ENCODE measurements at places on chromosomes 4 and X. TPM values are rescaled to one million over a fixed set of nuclear protein-coding genes. Genes with fewer than 3 reads are reported as not detected.
A peak's percentile ranks its signal among the peaks of the same experiment; 100 is the strongest.

COL25A1 gene
- total RNA-seq: 10.5 TPM

ANXA5 gene
- 682 TPM for total RNA-seq

RRH gene
- total RNA-seq: 0.25 TPM

NSG1 gene
- 10.6 TPM for total RNA-seq

MAGIX gene
- 1.2 TPM for total RNA-seq

UGT8 gene
- 7.7 TPM for total RNA-seq

P2RY8 gene
- not detected for total RNA-seq

F11 gene
- total RNA-seq: not detected

DNA sequence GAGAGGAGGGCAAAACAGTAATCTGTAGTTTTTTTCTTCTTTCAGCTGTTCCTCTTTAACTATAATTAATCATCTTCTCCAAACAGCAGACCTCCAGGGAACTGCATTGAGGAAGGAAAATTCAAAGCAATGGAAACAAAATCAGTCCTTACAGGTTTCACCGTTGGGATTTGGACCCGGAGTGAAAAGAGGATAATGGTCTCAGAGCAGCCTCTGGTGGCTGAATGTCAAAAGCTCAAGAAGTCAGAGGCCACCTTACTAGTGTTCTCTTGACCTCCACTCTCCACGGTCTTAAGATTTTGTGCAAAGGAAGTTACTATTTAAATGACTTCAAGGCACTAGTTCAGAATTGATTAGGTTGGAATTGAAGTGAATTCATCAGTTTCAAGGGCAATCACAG lies 16.0 kb upstream of the MID1 start:
- no peaks in the 10 kb centered on the region for H3K27me3 ChIP-seq
- H3K27ac ChIP-seq: peak overlapping the region; percentile 94
- H3K4me3 ChIP-seq: no peak overlapping the region
- no peaks in the 10 kb centered on the region for H3K36me3 ChIP-seq
- no peak for DNase-seq
- peaks cover 16% of the 10 kb centered on the region for H3K4me1 ChIP-seq

DNA sequence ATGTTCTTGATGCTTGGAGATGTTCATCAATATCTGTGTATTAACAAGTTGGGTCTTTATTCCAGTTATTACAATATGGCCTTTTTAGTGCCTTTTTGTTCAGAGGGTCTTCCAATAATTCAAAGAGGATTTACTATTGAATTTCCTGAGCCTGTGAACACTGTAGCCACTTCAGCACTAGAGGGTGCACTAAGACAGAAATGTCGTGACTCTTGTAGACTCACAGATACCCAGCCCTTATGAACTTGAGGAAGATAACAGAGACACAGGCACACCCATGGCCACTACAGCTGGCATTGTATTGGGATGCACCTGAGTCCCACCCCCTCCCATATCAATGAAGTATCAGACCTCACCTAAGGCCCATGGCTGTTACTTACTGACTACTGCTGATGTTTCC lies 54.4 kb upstream of the ACTRT1 start:
- no peak overlapping the region for H3K4me3 ChIP-seq
- H3K36me3 ChIP-seq: no peaks in the 10 kb centered on the region
- no peak for DNase-seq
- no peaks in the 10 kb centered on the region for H3K27me3 ChIP-seq
- no peak overlapping the region for H3K27ac ChIP-seq

DNA sequence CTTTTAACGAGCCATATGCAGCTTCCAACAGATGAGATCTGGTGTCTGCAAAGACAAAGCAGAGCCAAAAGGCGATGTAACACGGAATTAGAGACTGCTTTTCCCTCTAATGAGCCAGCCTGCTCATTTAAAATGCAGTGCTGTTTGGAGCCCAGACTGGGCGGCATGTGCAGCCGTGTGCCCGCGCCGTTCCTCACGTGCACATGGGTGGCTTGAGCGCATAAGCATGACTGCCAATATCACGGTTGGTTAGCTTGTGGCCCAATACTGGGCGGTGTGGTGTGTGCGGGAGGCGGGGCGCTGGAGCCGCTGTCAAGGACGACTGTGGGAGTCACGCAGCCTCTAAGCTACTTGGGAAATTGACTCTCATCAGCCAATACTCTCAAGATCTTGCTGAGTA lies 87.0 kb upstream of the SCOC start:
- no peaks in the 10 kb centered on the region for H3K4me1 ChIP-seq
- peaks cover 14% of the 10 kb centered on the region for H3K27me3 ChIP-seq
- no peak overlapping the region for H3K27ac ChIP-seq
- DNase-seq: no peak

- H3K27ac ChIP-seq: no peak overlapping the region
- no peak for DNase-seq
- H3K4me3 ChIP-seq: no peak overlapping the region
- H3K4me1 ChIP-seq: no peaks in the 10 kb centered on the region
- no peaks in the 10 kb centered on the region for H3K36me3 ChIP-seq
- H3K27me3 ChIP-seq: no peaks in the 10 kb centered on the region
Observed at GRCh38 chrX:70806081-70806480, 102.4 kb downstream of the TEX11 start.

GRCh38 chr4:84436812-84437211 lies 62.3 kb downstream of the NKX6-1 start:
- no peaks in the 10 kb centered on the region for H3K36me3 ChIP-seq
- no peak for DNase-seq
- H3K27ac ChIP-seq: no peak overlapping the region
- no peak overlapping the region for H3K4me3 ChIP-seq
- no peaks in the 10 kb centered on the region for H3K27me3 ChIP-seq

GRCh38 chr4:130985371-130985770 lies 1889.4 kb downstream of the C4orf33 start:
- no peaks in the 10 kb centered on the region for H3K4me1 ChIP-seq
- no peaks in the 10 kb centered on the region for H3K27me3 ChIP-seq
- H3K27ac ChIP-seq: no peak overlapping the region
- H3K4me3 ChIP-seq: no peak overlapping the region

DNA sequence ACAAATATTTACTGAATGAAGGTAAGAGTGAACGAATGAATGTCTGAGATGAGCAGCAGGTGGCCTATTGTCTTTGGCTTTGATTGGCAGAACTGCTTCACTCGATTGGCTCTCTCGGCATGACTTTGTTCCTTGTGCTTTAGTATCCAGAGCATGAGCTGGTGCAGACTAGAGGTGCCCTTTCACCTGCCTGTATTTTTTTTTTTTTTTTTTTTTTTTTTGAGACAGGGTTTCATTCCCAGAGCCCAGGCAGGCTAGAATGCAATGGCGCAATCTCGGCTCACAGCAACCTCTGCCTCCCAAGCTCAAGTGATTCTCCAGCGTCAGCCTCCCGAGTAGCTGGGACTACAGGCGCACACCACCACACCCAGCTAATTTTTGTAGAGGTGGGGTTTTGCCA lies 38.9 kb downstream of the SRPX2 start:
- DNase-seq: no peak
- H3K4me3 ChIP-seq: no peak overlapping the region
- H3K27me3 ChIP-seq: no peaks in the 10 kb centered on the region
- peaks cover 3% of the 10 kb centered on the region for H3K36me3 ChIP-seq
- peaks cover 16% of the 10 kb centered on the region for H3K4me1 ChIP-seq

Data from astrocyte (in vitro differentiated cells and primary cell).